Stimulated activated CD8-positive, alpha-beta memory T cell treated with anti-CD3 and anti-CD28 coated beads, Interleukin-2, amount 100 ng/mL, for 1 hour (primary cell): ENCODE measurements at places on chromosomes 5 and 9.

DNA sequence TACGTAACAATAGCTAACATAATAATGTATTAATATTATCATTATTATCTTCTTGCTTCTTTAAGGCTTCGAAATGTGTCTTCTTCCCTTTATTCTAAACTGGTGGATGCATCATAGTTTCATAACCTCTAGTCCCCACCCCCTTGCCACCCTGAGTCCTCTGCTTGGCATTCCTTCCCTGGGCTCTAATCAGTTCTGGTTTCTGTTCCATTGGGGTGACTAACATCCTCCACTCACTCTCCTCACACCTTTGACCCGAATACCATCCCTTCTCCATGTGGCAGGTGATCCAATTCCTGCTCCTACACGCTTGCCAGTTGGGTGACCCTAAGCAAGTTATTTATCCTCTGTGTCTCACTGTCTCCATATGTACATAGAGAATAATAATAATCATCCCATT is 286.1 kb downstream of the TRPM3 start:
- no peak for DNase-seq

- no peak for DNase-seq
Observed at GRCh38 chr5:125411744-125412560, 665.5 kb upstream of the ZNF608 start.

DNA sequence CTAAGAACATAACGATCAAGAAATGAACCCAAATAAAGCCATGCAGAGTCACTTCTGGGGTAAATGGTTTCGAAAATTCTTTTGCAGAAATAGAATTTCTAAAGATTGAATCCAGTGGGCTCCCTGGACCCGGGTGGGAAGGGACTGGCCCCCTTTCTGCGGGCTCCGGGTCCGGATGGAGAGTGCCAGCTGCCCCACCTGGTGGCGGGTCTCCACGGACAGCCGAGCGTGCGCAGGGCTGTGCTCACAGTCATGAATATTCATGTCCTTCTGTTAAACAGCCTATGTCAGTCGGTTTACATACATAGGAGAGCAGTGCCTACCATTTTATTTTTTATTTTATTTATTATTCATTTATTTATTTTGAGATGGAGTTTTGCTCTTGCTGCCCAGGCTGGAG is 4.7 kb upstream of the PPP1R26 start:
- DNase-seq, result no peak

DNA sequence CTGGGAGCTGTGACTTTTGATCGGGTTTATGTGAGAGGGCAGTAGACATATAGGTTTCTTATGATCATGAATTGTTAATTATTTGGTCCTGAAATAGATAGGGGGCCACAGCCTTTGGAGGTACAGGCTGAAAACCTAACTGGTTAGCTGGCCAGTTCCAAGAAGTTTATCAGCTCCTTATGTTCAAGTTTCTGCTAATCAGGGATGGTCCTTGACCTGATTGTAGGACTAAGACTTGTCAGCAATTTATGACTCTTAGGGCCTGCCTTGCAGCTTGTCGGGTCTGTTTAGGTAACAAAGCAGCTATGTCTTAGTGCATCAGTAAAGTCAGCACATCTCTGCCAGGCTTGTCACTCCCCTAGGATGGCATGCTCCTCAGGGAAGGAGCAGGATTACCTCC is 151.8 kb upstream of the RUSC2 start:
- DNase-seq, result no peak

DNA sequence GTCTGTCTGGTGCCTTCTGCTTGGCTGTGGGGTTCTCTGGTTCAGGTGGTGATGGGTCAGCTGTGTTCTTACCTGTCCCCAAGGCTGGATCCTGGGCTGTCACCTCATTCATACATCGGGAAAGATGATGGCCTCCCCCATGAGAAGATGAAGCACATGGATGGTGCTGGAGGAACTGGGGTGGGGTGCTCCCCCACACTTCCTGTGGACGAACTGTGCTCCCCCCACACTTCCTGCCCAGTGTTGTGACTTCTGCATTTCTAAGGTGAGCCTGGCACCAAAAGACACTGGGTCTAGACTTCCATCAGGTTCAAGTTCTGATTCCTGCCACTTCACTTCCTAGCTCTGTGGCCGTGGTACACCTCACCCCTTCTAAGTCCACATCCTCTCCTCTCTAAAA is 4.3 kb upstream of the SURF6 start:
- DNase-seq, result no peak

GRCh38 chr5:115815006-115815692 is 1.3 kb downstream of the CDO1 start:
- DNase-seq, result no peak

DNA sequence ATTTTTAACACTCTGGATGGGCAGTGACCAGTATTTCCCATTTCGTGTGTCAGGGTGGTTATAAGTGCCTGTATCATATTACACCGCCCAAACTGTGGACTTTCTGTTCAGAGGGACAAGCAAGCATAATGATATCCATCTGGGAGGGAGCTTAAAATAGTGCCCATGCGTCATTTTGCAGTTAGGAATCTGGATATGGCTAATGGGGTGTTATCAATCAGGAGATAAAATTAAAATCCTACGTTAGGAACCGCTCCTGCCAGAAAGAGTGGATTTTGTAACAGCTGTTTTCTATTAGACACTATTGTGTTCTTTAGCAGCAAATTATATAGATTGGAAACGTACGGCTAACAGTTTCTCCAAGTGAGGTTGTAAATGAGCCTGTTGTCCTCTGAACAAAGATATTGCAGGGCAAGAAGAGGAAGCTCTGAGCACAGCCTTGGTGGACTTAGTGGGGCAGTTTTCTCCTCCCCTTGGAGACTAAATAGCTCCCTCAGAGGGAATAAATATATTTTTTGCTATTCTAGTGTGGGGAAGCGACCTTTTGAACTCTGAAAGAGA is 160.4 kb downstream of the SPATA31D1 start:
- DNase-seq, result no peak

GRCh38 chr5:177303925-177304391 is 359 bp downstream of the PRELID1 start:
- no peak for DNase-seq

DNA sequence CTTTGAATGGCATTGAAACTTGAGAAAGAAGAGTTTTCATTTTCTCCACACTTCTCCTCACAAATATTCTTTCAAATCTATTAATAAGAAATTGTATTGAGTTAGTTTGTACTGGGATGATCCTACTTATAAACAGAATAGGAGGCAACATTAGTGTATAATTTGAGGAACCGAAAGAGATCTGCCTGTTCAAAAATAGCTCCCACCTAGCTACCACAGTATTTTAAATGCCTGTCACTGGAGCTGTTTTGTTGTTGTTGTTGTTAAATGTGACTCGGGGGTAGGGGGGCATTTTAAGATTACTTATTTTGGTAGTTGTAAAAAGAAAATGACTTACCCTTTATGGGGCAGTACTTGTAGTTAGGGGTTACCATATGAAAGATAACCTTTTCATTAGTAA is 20.1 kb upstream of the HAPLN1 start:
- no peak for DNase-seq

GRCh38 chr5:150139334-150139733 is 16.3 kb downstream of the PDGFRB start:
- DNase-seq, result no peak

DNA sequence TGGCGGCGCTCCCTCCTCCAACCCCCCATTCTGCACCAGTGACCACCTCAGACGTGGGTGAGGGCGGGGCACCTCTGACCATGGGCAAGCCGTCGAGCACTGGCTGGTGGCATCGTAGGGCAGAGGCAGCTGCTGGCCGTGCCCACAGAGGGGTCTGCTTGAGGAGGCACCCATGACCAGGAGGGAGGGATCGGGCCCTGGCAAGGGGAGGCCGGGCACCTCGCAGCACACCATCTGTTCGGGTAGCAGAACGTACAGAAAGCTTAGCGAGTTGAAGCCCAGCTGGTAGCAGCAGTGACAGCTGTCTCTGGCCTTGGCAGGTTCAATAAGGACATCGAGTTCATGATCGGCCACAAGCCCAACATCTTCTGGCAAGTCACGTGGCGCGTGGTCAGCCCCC is 4.3 kb upstream of the SLC6A18 start:
- DNase-seq, result no peak

- DNase-seq, result no peak
Observed at GRCh38 chr5:2299388-2300220, 416.9 kb upstream of the IRX4 start.

GRCh38 chr5:168317096-168317520 is 25.7 kb downstream of the WWC1 start:
- DNase-seq, result no peak

GRCh38 chr5:1536322-1536845 is 12.6 kb upstream of the LPCAT1 start:
- peak; percentile 34 for DNase-seq

DNA sequence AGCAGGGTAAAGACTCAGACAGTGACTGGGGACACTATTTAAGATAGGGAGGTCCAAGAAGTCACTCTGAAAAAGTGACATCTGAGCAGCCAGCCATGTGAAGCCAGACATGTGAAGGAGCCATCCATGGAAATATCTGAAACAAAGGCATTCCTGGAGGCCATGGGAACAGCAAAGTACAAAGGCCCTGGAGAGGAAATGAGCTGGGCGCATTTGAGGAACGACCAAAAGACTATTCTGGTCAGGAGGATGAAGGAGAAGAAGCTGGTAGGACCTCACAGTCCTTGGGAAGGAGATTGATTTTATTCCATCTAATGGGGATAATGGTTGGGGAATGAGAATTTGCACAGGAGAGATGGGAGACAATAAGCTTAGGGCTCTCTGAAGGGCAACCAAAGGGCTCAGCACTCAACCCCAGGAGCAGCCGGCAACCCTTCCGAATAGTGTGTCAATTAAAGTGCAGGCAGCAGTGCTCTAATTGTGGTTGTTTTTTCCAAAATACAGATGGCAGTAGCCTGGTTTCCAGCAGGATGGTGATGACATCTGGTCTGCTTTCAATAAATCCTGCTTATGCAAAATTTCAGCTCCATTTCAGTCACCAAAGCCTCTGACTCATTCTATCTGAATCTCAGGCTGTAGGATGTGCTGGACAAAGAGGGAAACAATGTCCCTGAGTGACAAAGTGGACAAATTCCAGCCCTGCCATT is 26.7 kb downstream of the FOXI1 start:
- no peak for DNase-seq

DNA sequence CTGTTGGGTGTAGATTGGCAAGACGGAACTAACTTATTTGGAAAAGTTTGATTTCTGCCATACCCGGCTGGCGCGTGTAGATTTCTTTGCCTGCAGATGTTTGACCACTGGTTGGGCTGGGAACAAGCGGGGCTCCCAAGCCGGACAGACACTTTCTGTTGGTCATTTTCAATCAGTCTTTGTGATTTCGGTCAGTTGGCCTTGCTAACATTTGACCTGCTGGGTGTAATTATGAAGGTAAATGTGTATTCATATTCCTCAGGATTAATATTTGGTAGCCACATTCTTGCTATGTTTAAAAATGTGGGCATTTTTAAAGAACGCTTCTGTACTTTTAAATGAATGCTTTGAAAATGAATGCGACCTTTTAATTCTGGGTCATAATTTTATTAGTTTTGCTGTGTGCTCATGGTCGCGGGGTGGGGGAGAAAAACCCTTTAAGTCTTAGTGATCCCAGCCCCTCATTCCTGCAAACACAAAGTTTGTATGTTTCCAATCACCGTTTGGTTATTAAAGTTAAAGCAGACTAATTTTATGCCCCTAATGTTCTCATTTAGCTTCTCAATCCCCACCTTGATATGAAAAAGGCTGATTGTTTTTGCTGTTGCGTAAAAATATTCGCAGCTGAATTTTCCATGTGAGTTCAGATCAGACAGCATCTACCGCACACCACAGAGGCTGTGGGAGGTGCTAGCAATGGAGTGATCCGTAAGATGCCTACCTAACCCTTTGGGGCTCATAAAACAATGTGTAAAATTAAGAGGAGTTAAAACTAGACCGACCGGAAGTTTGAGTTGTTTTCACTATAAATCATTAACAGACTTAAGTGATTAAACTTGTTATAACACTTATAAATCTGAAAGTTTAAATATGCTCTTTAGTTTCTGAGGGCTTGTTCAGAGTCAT is 1.5 kb downstream of the RASGRF2 start:
- no peak for DNase-seq

GRCh38 chr9:27440888-27441740 is 83.0 kb upstream of the IFNK start:
- DNase-seq, result no peak

GRCh38 chr5:151569132-151570046 is 21.7 kb downstream of the FAT2 start:
- DNase-seq, result no peak

DNA sequence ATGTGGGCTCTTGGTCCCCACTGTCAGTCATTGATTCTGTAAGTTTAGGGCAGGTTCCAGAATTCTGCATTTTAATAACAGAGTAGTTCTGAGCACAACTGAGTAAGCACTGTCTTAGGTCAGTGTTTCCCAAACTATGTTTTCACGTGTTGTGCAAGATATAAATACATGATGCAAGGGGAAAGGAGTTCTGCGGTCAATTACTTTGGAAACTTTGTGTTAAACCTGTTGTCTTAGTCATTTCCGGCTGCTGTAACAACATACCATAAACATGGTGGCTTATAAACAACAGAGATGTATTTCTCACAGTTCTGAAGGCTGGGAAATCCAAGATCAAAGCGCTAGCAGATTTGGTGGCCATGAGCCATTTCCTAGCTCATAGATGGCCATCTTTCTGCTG is 69.8 kb downstream of the EQTN start:
- no peak for DNase-seq

DNA sequence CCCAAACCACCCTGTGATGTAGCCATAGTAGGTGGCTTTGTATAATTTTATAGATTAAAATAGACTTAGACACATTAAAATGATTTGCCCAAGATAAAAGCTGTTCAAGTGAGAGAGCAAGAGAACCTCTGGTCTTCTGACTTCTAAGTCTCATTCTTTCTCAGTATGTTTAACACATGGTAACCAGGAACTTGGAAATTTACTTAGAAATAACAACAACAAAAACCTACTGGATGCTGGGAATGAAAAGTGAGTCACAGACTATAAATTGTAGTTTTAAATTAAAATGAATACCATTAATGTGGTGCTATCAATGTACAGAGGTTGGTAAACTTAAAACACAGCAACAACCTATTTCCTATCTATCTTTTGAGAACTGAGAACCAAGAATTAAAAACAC is 30.4 kb downstream of the HMGCR start:
- DNase-seq, result no peak

DNA sequence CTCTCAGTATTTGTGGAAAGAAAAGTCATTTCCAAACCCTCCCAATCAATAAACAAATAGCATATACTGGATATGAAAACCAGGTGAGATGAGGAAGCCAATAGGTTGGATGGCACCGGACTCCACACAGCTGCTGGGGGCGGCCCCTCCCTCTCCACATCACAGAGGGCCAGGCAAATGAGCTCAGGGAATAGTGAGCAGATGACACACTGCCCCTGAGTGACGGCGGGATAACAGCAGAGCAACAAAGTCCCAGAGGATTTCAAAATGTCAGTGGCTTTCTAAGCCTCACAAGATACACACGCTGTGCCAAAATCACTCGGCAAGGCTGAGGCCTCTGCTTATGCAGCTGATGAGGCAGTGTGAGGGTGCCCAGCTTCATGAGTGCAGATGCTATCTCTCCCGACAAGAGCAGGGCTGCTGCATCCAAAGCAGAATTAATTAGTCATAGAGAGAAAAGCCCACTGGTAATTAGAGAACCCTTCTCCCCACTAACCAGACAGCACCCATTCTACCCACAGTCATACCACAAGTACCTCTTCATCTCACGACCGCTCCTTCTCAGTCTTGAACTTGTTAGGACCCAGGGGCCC is 235.0 kb upstream of the NFIL3 start:
- no peak for DNase-seq
